ENCODE measurements at places on chromosomes 3 and 15. TPM values are rescaled to one million over a fixed set of nuclear protein-coding genes. Genes with fewer than 3 reads are reported as not detected.

The CPN2 gene
- total RNA-seq, result 0.46 TPM

The HLTF gene
- total RNA-seq, result 20.4 TPM

The SLCO2A1 gene
- 39.4 TPM for total RNA-seq

The RASL12 gene
- total RNA-seq, result 9.4 TPM

The TGM4 gene
- not detected for total RNA-seq

The GATA2 gene
- 21.9 TPM for total RNA-seq

The ZMYND10 gene
- total RNA-seq, result 0.93 TPM

DNA sequence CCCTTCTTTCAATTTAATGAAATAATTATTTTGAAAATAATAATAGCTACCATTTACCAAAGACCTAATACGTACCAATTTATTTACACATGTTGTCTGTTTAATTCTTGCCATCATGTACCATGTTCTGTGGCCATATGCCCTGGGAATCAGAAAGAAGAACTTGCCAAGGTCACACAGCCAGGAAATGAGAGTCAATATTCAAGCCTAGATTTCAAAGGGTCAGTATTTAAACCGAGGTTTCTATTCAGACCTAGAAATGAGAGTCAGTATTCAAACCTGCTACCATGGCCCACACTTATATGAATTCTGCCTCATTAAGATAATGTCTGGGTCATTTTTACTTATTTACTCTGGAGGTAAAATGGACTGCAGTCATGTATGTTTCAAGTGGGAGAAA lies 103.6 kb upstream of the TBL1XR1 start:
- H3K4me1 ChIP-seq, result no peaks in the 10 kb centered on the region
- H3K4me3 ChIP-seq, result no peak overlapping the region
- no peak for DNase-seq
- H3K27ac ChIP-seq, result no peak overlapping the region
- no peaks in the 10 kb centered on the region for H3K27me3 ChIP-seq

GRCh38 chr15:45616901-45617323 lies 17.9 kb upstream of the SQOR start:
- H3K36me3 ChIP-seq, result no peaks in the 10 kb centered on the region
- H3K27me3 ChIP-seq, result no peaks in the 10 kb centered on the region
- H3K27ac ChIP-seq, result no peak overlapping the region
- no peak overlapping the region for H3K4me3 ChIP-seq

DNA sequence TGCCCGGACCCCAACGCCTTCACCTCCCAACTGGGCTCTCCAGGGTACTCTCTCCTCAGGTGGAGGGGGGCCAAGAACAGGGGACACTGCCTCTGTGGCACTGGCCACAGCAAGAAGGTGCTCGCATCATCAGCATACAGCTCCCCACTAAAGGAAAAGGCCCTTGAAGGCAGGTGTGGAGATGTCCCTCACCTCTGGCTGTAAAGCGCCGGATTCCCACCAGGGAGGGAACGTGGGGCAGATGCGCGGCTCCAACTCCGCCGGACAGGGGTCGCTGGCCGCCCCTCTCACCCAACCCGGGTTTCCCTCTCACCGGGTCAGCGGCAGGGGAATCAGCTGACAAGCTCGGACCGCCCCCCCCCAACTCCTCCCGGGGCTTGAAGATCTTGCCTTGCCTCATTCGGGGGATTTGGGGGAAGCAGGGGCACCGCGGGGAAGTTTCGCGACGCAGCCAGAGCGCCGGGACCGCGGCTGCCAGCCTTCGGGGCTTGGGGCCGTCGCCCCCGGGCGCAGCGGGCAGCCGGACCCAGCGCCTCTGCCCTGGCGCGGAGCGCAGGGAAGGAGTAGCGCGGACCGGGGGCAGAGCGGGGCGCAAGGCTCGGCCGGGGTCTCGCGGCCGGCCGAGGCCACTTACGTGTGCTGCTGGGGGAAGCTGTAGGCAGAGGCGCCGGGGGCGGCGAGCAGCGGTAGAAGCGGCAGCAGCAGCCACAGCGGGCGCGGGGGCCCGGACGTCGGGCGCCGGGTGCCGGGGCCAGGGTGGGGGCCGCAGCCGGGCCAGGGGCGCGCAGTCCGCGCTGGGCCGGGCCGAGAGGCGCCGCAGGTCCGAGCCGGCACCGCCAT lies 630 bp downstream of the CACNA2D2 start:
- no peaks in the 10 kb centered on the region for H3K36me3 ChIP-seq
- peak overlapping the region; percentile 46 for H3K27ac ChIP-seq
- H3K4me1 ChIP-seq, result peaks cover 22% of the 10 kb centered on the region
- H3K27me3 ChIP-seq, result peaks cover 51% of the 10 kb centered on the region
- DNase-seq, result no peak

DNA sequence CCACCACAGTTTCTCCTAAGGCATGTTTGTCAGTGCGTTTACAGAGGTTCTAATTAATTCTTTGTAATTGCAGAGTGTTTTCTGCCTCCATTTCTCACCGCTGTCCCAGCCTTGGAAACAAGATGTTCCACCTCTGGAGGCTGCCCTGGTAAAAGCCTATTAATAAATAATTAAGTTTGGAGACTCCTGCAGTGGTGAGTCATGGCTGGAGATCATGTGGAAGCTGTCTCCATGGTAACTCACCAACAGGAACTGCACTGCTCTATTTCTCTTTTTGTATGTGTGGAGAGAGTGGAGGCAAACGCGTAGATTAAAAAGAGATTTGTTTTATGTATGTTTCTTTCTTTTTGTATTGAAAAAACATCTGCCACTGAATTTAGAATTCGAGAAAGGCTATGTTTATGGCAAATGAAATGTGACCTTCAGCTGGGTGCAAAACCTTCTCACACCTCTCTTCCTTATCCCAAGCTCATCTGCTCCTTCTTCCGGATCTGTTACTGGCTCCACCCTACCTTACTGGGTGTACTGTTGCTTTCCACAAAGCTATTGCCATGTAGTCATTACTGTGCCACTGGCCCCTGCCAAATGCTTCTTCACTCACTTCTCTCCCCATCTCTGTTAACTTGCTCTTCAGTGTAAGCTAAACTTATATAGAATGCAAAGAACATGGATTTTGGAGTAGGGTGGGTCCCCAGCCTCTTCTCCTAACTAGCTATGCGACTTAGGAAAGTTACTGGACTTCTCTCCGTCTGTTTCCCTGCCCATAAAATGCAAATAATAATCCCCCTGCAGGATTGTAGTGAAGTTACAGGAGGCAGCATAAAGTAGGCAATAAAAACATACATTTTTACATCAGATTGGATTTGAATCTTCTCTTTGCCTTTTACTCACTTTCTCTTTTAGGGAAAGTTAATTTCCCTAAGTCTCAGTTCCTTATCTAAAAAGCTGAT lies 778.5 kb downstream of the NTRK3 start:
- H3K27me3 ChIP-seq, result no peaks in the 10 kb centered on the region
- no peak overlapping the region for H3K27ac ChIP-seq
- no peaks in the 10 kb centered on the region for H3K36me3 ChIP-seq
- no peaks in the 10 kb centered on the region for H3K4me1 ChIP-seq

DNA sequence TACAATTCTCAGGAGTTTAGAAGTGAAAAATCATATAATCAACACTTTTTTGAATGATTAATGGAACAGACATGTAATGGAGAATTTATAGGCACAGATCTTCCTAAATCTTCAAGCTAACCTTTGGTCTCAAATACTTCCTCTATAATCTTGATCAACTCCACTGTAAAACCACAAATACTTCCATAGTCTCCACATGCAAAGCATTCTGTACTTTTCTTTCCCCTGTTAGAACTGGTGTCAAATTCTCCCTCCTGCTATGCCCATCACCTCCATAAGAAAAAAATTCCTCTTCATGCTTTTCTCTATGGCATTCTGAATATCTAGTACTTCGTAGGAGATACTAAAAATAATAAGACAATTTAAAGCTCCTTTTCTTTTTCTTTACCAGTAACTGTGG lies 214.3 kb downstream of the ADAMTS9 start:
- H3K4me3 ChIP-seq, result no peak overlapping the region
- DNase-seq, result no peak
- H3K4me1 ChIP-seq, result no peaks in the 10 kb centered on the region
- no peak overlapping the region for H3K27ac ChIP-seq
- no peaks in the 10 kb centered on the region for H3K36me3 ChIP-seq

DNA sequence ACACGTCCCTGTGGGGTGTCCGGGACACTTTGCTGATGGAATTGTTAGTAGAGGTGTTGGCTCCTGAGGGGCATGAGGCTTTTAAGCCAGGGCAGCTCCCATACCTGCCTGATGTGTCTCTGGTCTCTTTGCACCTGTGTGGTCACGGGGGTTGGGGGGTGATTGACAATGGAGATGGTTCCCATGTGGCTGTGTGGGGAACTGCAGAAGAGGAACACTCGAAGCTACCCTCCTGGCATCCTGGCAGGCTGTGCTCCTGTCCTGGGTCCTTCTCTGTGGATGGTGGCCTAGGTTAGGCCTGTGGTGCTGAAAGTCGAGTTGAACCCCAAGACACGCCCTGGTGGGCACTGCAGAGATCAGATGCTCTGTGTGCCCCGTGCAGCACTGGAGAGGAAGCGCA lies 73.4 kb downstream of the HMCES start:
- no peak overlapping the region for H3K27ac ChIP-seq
- no peak overlapping the region for H3K4me3 ChIP-seq
- H3K27me3 ChIP-seq, result no peaks in the 10 kb centered on the region
- H3K36me3 ChIP-seq, result no peaks in the 10 kb centered on the region

GRCh38 chr15:77144026-77144425 lies 73.1 kb upstream of the TSPAN3 start:
- peaks cover 63% of the 10 kb centered on the region for H3K36me3 ChIP-seq
- peak overlapping the region; percentile 74 for H3K27ac ChIP-seq
- peaks cover 23% of the 10 kb centered on the region for H3K4me1 ChIP-seq
- H3K4me3 ChIP-seq, result no peak overlapping the region
- no peaks in the 10 kb centered on the region for H3K27me3 ChIP-seq
- no peak for DNase-seq

- peaks cover 9% of the 10 kb centered on the region for H3K4me1 ChIP-seq
- no peak overlapping the region for H3K27ac ChIP-seq
- H3K27me3 ChIP-seq, result no peaks in the 10 kb centered on the region
- DNase-seq, result peak; percentile 89
- H3K4me3 ChIP-seq, result no peak overlapping the region
- H3K36me3 ChIP-seq, result no peaks in the 10 kb centered on the region
Observed at GRCh38 chr15:90143166-90143655, 40.9 kb upstream of the IDH2 start.

GRCh38 chr15:88603885-88604284 lies 17.3 kb upstream of the AEN start:
- H3K27me3 ChIP-seq, result peaks cover 38% of the 10 kb centered on the region
- H3K4me3 ChIP-seq, result no peak overlapping the region
- H3K4me1 ChIP-seq, result peaks cover 17% of the 10 kb centered on the region
- no peak for DNase-seq
- H3K27ac ChIP-seq, result no peak overlapping the region

DNA sequence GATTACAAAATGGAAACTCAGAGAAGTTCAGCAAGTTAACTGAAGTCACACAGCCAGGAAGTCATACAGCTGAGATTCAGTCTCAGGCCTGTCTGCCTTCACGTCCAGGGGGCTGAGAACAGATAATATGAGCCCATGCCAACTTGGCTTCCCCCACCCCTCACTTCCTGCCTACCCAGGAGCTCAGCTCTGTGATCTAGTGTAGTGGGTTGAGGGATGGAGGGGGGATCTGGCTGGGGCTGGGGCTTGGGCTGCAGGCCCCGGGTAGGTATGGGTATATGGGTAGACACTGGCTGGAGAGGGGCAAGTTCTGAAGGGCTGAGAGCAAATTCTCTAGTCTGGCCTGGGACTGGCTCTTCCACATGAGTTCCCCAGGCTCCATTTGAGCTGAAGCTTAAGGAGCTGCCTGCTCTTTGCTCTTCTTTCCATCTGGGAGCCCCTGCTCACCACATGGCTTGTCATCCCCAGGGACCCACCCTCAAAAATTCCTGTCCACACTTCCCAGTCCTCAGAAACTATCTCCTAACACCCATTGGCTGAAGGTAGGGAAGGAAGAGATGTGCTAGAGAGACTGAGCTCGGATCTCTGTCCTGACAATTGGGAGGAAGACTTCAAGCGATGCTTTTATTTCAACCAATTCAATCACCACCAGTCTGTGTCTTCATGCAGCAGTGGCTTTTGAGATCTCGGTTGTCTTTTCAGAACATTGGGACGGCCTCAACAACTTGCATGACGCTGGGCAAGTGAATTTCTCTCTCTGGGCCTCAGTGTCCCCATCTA lies 2.0 kb downstream of the RASGRF1 start:
- H3K36me3 ChIP-seq, result no peaks in the 10 kb centered on the region
- H3K4me1 ChIP-seq, result peaks cover 27% of the 10 kb centered on the region
- H3K27me3 ChIP-seq, result peaks cover 23% of the 10 kb centered on the region

DNA sequence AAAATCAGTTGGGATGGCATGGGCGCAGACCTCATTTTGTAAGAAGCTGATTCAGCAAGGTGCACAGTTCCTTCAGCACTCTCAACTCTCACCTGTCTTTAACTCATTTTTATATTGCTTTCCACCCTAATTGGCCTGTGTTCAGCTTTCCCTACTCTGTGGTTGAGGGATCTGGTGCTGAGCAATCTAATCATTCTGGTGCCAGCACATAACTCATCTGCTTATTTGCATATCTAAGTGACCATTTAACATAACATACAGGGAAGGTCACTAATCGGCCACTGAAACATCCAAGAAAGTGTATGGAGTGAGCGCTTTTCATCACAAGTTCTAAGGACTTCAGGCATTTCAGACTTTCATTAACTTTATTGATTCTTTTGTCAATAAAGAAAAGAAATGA lies 303.4 kb upstream of the ROPN1 start:
- H3K4me3 ChIP-seq, result no peak overlapping the region
- no peaks in the 10 kb centered on the region for H3K27me3 ChIP-seq
- no peak overlapping the region for H3K27ac ChIP-seq
- no peak for DNase-seq
- H3K4me1 ChIP-seq, result peaks cover 21% of the 10 kb centered on the region

DNA sequence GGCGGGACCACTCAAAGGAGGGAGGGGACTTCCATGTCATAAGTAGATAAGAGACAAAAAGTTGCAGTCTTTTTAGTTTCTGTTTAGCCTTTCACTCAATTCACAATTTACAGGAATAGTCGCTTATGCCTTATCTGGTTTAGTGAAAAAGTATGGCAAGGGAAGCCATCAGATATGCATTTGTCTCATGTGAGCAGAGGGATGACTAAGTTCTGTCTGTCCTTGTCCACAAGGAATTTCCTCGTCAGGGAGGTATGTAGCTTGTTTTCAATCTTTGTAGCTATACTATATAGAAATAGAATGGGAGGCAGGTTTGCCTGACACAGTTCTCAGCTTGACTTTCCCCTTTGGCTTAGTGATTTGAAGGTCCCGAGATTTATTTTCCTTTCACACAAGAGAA lies 882.8 kb downstream of the NAALADL2 start:
- no peak overlapping the region for H3K4me3 ChIP-seq
- no peak overlapping the region for H3K27ac ChIP-seq
- no peaks in the 10 kb centered on the region for H3K4me1 ChIP-seq

GRCh38 chr3:187183903-187184302 lies 13.4 kb upstream of the RTP1 start:
- no peak overlapping the region for H3K4me3 ChIP-seq
- no peak for DNase-seq
- no peaks in the 10 kb centered on the region for H3K4me1 ChIP-seq
- H3K36me3 ChIP-seq, result no peaks in the 10 kb centered on the region
- no peak overlapping the region for H3K27ac ChIP-seq

GRCh38 chr3:73115806-73116205 lies 54.3 kb downstream of the EBLN2 start:
- DNase-seq, result no peak
- H3K27me3 ChIP-seq, result no peaks in the 10 kb centered on the region
- H3K36me3 ChIP-seq, result no peaks in the 10 kb centered on the region
- no peak overlapping the region for H3K27ac ChIP-seq

GRCh38 chr3:38059591-38059990 lies 20.6 kb downstream of the DLEC1 start:
- no peak for DNase-seq
- H3K4me1 ChIP-seq, result no peaks in the 10 kb centered on the region
- no peaks in the 10 kb centered on the region for H3K36me3 ChIP-seq
- H3K27me3 ChIP-seq, result no peaks in the 10 kb centered on the region
- no peak overlapping the region for H3K27ac ChIP-seq
- no peak overlapping the region for H3K4me3 ChIP-seq

- H3K36me3 ChIP-seq, result no peaks in the 10 kb centered on the region
- H3K4me3 ChIP-seq, result no peak overlapping the region
Observed at GRCh38 chr3:61094608-61095007, 156.6 kb downstream of the FHIT start.
